Mesendoderm (in vitro differentiated cells): ENCODE measurements at places on chromosomes 1 and 21.

- DNase-seq = peak; percentile 33
Measured at GRCh38 chr1:7455796-7456721, 315.0 kb upstream of the VAMP3 start.

DNA sequence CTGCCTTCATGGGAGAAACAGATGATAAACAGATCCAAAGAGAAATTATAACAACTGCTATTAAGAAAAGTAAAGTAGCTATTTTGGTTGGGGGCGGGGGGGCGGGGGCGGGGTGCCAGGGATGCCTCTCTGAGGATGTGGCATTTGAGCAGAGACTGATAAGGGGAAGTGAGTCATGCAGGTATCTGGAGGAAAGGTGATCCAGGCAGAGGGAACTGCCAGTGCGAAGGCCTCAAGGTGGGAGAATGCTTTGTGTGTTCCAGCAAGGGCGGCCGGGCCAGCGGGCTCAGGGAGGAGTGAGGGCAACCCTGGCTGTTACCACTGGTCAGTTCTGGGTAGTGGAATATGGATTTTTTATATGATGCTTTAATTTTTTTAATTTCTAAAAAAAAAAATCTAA is 7.0 kb upstream of the TNFRSF1B start:
- peak; percentile 74 for DNase-seq

DNA sequence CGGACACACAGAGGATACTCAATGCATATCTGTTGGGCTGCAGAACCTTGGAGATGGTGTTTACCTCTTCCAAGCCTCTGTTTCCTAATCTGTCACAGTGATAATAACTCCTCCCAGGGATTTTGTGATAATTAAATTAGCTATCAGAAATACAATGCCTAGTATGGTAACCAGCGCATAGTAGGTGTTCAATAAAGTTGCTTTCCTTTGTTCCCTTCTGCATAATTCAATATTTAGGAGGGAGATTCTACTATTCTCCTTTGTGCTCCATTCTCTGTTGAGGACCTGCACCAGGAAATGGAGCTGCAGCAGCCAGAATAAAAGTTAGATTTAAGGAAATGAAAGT is 3.4 kb upstream of the CSF3R start:
- no peak for DNase-seq

DNA sequence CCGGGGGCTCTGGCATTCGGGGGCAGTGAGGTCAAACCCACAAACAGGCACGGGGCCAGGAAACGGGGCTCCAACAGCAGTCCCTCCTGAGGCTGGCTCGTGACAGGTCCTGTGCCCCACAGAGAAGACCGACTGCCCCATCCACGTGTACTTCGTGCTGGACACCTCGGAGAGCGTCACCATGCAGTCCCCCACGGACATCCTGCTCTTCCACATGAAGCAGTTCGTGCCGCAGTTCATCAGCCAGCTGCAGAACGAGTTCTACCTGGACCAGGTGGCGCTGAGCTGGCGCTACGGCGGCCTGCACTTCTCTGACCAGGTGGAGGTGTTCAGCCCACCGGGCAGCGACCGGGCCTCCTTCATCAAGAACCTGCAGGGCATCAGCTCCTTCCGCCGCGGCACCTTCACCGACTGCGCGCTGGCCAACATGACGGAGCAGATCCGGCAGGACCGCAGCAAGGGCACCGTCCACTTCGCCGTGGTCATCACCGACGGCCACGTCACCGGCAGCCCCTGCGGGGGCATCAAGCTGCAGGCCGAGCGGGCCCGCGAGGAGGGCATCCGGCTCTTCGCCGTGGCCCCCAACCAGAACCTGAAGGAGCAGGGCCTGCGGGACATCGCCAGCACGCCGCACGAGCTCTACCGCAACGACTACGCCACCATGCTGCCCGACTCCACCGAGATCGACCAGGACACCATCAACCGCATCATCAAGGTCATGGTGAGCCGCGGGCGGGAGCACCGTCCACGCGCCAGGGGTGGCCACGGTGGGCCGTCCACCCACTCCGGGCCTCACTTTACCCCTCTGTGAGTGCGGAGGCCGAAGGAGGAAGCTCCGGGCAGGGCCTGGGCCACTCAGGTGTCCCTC is 14.2 kb downstream of the COL6A2 start:
- no peak for DNase-seq

DNA sequence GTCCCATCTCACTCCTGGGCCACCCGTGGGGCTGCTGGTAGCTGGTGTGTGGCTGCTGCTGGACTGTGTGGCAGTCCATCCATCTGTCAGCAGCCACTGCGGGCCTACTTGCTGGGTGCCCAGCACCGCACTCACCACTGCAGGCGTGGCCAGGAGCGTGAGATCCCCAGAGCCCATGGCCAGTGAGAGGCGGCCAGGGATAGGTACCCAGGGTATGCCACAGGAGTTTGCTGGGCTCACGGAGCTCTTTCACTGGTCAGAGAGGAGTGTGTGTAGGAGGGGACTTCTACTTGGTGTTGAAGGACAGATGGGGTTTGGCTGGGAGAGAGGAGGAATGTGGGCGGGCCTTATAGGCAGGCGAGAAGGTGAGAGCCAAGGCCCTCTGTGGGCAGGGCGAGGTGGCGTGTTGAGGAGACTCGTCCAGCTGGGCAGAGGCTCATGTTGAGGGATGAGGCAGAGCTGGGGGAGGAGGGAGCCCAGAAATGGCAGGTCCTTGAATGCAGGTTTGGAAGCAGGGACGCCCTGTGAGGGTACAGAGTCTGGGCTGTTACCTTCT is 15.0 kb downstream of the QSOX1 start:
- DNase-seq = peak; percentile 43

GRCh38 chr1:88736633-88737248 is 52.7 kb downstream of the PKN2 start:
- peak; percentile 87 for DNase-seq

- DNase-seq = no peak
Measured at GRCh38 chr1:182255494-182255893, 136.1 kb downstream of the GLUL start.

DNA sequence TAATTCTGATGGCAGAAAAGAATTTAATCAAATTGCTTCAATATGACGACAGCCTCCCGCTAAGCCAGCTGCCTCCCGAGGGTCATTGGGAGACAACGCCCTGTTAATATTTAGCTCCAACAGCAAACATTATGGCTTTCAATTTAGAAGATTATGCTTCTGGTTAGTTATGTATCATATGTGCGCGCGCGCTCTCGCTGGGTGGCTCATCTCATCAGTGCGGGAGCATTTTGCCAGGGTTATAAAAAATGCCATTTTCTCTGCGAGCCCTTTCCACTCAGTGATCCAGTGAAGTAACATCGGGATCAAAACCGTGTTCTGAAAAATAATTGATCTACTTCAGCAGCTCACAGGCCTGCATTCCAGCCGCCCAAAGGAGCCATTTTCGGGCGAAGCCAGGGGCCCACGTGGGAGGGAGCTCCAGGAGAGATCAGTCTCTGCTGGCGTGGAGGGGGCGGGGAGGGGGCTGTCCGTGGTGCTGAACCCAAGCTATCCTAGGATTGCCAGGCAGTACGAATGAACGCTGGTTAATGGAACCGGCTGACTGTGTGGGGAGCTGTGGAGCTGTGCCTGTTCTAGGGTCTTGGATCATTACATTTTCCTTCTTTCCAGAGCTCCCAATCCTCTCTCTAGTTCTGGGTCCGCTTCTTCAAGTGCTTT is 219.1 kb upstream of the ZC3H12A start:
- DNase-seq = peak; percentile 92

DNA sequence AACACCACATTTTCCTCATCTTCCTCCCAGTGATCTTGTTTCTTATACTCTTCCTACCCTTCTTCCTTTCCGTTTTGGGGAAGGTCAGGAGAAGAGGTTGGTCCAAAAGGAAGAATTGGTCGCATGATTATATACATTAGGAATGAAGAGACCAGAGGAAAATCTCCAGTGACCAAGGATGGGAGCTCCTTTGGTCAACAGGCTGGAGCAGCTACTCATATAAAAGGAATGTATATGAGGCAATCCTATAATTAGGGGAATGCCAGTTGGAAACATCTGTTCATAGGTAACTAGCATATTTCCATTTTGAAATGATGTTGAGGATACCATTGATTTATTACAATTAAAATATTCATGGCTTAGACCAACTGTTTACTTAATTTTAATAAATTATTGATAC is 114.5 kb downstream of the LRRC40 start:
- peak; percentile 25 for DNase-seq

DNA sequence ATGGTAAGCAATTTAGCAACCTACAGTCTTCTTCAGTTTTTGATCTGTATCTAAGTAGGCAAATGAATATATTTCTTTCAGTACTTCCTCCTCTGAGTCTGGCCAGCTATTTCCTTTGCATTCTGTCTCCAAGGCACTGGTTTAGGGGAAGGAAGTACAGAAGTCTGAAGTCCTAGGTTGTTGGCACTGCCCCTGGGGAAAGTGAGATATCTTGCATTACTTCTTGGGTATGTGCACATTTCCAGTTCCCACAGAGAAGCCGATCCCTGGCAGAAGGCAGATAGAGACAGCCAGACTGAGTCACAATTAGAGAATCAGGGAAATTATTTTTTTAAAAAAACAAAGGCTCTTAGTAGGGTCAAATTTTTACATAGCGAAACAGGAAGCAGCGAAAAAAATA is 98.8 kb downstream of the RASAL2 start:
- DNase-seq = peak; percentile 13

DNA sequence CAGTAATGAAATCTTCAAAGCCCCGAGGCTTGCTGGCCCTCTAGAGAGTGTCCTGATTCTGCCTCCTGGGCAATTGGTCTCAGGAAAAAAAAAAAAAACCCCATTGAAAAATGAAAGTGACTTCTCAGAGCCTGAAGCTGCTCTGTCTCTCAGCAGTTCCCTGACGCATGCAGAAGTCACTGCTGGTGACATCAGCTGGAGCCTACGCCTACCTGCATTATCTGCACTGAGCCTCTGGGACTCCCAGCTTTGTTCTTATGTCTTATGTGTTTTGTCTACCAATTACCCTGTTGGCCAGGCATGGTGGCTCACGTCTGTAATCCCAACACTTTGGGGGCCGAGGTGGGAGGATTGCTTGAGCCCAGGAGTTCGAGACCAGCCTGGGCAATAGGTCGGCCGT is 10.1 kb upstream of the SLC25A33 start:
- DNase-seq = peak; percentile 33

- DNase-seq = peak; percentile 74
Measured at GRCh38 chr1:154328318-154329151, 3.2 kb downstream of the ATP8B2 start.

DNA sequence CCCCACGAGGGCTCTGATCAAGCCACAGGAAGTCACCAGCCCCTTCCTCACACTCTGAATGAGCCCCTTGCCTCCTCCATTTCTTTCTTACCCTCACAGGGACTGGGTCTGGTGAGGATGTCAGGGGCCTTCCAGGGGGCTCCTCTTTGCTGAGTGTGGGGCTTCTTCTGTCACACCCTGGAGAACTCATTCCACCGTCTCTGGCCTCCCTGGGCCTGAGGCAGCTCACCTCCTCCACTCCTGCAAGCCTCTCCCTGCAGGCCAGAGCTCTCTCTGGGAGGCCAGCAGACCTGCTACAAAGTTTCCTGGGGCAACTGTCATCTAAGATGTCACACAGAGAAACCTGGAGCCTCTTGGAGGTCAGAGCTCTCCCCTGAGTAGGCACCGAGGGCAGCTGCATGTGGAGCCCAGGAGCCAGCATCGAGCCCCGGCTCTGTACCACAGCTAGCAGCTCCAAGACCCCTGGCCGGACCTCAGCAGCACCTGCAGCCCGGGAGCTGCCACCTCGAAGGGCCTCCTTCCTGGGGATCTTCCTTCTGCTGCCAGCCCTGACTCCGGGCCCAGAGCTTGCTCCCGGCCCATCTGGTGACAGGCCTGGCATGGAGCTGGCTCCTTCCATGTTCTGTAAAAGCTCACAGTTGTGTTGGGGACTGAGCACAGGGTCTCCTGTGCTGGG is 1.1 kb downstream of the SPOCD1 start:
- DNase-seq = no peak

GRCh38 chr1:161019751-161020495 is 1.0 kb downstream of the F11R start:
- DNase-seq = peak; percentile 71
